ENCODE measurements at places on chromosomes 12 and 14.

DNA sequence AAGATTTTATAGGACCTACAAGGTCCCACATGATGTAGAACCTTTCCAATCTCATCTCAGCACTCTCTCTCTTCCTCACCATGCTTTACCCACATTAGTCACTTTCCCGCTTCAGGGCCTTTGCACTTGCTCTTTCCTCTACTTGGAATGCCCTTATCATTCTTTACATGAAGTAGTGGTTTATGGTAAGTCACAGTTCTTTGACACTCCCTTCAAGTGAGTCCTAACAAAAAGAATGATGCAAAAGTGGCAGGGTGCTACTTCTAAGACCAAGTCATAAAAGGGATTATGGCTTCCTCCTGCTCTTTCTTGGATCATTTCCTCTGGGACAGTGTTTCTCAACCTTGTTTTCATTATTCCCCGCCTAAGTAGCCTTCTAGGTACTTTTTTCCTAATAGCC is 13.1 kb downstream of the TMBIM4 start:
- DNase-seq: no peak

DNA sequence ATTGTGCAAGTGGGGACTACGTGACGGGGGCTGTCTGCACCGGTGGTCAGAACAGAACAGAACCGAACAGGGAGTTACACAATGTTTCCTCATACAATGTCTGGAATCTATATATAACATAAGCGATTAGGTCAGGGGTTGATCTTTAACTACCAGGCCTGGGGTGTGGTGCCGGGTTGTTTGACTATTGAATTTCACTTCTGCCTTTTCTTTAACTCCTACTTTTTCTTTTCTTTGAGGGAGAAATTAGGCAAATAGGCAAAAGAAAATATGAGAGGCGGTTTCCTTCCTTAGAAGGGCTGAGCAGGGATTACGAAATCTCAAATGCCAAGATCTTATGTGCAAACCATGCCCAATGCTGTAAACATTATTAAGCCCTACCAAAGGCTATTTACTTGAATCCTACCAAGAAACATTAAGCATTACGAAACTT is 140.3 kb downstream of the SLC38A6 start:
- no peak for DNase-seq

DNA sequence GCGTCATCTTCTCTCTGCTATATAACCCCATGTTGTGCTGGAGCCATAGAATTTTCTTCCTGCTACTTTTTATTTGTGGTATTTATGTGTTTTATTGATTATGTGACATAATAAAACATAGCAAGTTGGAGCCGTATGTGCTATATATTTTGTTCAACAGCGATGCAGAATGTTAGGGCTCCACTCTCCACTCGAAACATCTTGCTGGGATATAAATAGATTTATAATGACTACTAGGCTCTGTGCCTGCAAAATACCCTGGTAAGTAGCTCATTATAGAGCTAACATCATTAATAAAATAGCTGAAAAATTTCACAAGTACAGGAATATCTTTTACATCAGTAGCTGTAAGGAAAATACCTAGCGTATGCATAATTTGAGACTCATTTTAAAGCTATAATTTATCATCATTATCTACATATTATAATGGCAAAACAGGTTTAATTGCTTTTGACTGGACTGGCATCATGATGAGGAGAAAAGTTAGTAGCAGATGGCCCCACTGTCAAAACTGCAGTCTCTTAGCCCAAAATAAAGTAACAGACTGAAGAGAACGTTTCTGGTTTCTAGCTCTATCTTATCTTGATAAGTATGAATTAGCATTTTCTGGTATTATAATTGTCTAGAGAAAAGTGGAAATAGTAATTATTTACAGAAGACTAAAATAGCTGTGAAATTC is 263.0 kb downstream of the NEDD1 start:
- DNase-seq: no peak

GRCh38 chr14:67722293-67722692 is 20.6 kb downstream of the RDH12 start:
- DNase-seq: no peak

- DNase-seq: no peak
Observed at GRCh38 chr14:65027127-65027799, 40.6 kb downstream of the FNTB start.

- DNase-seq: no peak
Observed at GRCh38 chr14:94498215-94498614, 11.1 kb downstream of the SERPINA12 start.

DNA sequence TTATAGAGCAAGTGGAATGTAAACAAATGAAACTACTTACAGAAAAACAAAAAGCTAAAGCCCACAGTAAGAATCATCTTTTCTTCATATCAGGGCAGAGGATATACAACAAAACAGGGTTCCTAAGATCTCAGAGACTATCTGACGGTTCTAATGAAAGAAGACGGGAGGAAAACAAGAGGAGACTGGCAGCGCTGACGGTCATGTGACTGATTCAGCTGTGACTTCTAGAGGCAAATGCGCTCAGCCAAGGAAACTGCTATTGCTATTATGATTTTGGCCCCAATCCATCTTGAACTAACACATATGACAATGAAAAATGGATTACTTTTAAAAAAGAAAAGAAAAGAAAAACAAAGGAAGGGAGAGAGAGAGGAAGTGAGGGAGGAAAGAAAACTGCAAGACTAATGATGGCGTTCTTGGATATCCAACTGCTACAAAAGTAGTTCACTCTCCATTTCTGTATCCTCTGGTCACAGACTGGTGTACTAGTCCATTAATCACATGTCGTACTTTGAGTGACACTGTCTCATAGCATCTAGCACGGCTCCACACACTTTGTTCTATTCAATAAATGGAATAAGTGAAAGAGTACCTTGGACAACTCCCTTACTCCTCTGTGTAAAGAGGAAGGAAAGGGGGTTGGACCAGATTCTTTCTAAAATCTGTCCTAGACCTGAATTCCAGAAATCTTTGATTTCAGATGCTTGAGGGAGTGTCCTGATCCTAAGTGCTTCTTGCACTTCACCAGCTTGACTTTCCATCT is 119.3 kb downstream of the DAD1 start:
- DNase-seq: no peak

- DNase-seq: no peak
Observed at GRCh38 chr12:88067301-88067700, 38.1 kb upstream of the C12orf50 start.

- no peak for DNase-seq
Observed at GRCh38 chr14:99188731-99189191, 83.2 kb downstream of the BCL11B start.

- DNase-seq: no peak
Observed at GRCh38 chr12:56954057-56954957, 3.1 kb downstream of the RDH16 start.

GRCh38 chr14:103315351-103315911 is 18.6 kb upstream of the EIF5 start:
- no peak for DNase-seq

GRCh38 chr12:42421844-42422779 is 96.1 kb downstream of the PPHLN1 start:
- DNase-seq: no peak

GRCh38 chr12:62976110-62976662 is 41.2 kb upstream of the PPM1H start:
- no peak for DNase-seq

DNA sequence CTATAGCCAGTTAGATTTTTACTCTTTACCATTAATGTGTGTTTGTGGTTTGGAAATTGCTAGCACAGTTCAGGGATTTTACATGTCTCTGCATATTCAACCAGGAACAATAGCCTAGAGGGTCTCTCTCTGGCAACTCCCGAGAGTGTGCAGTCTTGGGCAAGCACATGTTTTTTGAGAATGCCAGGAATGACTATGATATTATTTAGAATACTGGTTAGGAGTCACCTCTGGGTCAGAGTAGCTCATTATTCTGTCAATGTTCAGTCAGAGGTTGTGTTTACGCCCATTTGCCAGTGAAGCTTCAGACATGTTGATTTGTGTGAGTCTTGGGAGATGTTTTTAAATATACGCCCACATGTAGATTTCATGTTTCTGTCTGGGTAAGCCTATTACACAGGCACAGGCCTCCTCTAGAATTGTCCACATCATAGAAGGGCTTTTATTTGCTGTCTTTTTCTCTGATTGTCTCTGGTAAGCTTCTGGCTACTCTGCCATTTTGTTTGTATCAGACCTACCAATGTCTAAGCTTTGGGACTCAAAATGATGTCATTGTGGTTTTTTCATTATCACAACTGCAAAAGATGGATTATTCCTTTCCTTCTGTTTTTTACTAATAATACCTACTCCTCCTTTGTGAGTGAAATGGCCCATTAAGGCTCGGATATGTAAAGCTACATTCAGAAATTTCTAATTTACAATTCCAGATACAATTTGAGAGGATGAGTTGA is 203.1 kb upstream of the PPFIA2 start:
- no peak for DNase-seq

Measured in NCI-H1930 (cell line).